Cardiac muscle cell (in vitro differentiated cells and primary cell): ENCODE measurements at places on chromosomes 4 and X. TPM values are rescaled to one million over a fixed set of nuclear protein-coding genes. Genes with fewer than 3 reads are reported as not detected.

Gene SYP
- polyA plus RNA-seq, result 1.1 and 1.3 TPM in 2 replicates

Gene TMLHE
- 22.1 and 29.3 TPM in 2 replicates for polyA plus RNA-seq

Gene RNF128
- 0.72 TPM in 1 of 2 replicates, not detected in the other for polyA plus RNA-seq

Gene SPON2
- polyA plus RNA-seq, result 0.98 and 1.2 TPM in 2 replicates

Gene IL21
- polyA plus RNA-seq, result not detected in 2 replicates
